ENCODE measurements at places on chromosomes 5 and 9.

- DNase-seq = no peak
Observed at GRCh38 chr5:159682623-159683022, 233.7 kb upstream of the ADRA1B start.

DNA sequence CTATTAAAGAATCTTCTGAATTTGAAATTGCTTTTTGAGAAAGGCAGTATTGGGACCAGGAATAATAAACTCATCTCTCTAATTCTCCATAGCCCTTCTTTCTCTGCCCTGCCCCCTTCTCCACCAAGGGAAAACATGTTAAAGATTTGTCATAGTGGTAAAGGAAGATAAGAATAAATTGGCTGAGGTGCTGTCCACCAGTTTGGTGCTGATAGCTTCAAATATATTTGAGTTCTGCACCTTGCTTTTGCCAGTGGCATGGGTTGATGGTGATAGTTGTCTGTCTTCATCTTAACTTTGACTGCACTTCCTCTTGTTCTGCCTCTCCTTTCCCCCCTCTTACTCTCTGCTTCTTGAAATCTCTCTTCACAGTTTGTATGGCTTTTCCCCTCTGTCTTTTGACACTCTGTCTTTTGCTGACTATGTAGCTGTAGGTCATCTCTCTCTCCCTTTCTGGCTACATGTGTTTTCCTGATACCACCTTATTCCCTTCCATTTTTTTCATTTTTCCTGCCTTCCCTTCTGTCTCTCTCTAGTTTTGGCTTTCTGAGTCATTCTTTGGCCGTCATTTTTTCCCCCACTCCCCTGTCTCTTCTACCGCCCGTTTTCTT, 56.6 kb downstream of the NDUFS4 start:
- DNase-seq = no peak

DNA sequence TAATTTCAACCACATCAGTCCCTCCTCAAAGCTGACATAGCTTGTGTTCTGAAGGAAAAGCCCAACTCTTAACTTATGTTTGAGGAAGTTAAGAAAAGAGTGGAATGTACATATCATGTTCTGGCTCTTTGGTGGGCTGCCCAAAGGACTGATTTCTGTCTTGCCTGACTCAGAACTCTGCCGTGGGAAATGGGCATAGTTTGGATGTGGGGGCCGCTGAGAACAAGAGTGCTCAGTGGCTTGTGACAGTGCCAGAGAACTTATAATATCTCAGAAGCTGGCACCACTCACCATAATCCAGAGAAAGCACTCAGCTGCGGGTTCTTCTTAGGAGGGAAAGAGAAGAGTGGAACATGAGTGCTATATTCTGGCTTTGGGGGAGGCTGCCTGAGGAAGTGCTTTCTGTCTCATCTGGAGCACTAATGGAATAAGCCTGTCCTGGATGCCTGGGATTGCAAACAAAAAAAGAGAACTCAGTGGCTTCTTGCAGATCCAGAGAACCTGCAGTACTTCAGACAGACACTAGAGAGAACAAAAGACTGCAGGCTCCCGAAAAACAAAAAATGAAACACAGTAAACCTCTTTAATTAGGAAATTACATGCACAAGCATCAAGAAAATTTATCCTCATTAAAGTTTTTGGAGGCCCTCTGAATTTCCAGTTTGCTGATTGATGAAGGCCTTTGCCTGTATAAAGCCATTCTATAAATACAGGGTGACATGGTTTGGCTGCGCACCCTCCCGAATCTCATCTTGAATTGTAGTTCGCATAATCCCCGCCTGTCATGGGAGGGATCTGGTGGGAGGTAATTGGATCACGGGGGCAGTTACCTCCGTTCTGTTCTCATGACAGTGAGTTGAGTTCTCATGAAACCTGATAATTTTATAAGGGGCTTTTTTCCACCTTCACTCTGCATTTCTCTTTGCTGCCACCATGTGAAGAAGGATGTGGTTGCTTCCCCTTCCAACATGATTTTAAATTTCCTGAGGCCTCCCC, 207.0 kb downstream of the DMAC1 start:
- no peak for DNase-seq

DNA sequence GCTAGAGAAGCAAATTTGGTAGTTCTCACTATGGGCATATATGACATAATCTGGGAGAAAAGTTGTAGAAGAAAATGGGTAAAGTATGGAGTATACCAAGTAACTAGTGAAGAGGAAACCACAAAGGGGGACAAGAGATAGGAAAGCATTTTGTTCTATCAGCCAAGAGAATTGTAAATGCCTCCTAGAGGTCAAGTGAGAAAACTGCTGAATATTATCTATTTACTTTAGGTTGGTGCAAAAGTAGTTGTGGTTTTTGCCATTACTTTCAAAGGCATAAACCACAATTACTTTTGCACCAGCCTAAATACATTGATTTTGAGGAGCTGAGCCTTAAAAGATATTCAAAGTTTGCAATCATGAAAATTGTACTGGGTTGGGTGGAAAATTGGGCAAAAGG, 126.7 kb upstream of the GRHPR start:
- no peak for DNase-seq

DNA sequence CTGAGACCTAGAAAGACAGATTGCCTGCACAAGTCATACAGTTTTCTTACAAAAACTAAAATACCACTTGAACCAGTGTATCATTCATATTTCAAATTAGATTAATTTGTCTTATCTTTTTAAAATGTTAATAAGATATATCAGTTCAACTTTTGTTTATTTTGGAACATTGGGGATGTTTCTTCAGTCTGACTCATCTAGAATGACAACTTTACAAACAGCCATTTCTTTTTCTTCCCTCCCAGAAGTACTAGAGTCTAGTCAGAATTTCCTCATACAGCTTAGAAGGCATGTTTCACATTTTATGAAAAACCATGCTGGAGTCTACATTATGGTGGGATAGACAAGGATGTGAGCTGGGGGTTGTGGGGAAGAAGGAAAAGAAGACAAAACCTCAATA, 262.5 kb downstream of the NFIB start:
- DNase-seq = no peak

GRCh38 chr9:129285979-129286772, 108.1 kb upstream of the IER5L start:
- DNase-seq = no peak

- no peak for DNase-seq
Observed at GRCh38 chr9:84679571-84679970, 10.0 kb downstream of the NTRK2 start.
